ENCODE measurements at places on chromosomes 7 and 10.

GRCh38 chr10:107409522-107409921, 245.0 kb upstream of the SORCS1 start:
- DNase-seq = peak; percentile 35

GRCh38 chr7:98968621-98969020, 90.3 kb downstream of the TRRAP start:
- DNase-seq = no peak

- no peak for DNase-seq
Measured at GRCh38 chr10:6671976-6672375, 91.9 kb upstream of the PRKCQ start.

DNA sequence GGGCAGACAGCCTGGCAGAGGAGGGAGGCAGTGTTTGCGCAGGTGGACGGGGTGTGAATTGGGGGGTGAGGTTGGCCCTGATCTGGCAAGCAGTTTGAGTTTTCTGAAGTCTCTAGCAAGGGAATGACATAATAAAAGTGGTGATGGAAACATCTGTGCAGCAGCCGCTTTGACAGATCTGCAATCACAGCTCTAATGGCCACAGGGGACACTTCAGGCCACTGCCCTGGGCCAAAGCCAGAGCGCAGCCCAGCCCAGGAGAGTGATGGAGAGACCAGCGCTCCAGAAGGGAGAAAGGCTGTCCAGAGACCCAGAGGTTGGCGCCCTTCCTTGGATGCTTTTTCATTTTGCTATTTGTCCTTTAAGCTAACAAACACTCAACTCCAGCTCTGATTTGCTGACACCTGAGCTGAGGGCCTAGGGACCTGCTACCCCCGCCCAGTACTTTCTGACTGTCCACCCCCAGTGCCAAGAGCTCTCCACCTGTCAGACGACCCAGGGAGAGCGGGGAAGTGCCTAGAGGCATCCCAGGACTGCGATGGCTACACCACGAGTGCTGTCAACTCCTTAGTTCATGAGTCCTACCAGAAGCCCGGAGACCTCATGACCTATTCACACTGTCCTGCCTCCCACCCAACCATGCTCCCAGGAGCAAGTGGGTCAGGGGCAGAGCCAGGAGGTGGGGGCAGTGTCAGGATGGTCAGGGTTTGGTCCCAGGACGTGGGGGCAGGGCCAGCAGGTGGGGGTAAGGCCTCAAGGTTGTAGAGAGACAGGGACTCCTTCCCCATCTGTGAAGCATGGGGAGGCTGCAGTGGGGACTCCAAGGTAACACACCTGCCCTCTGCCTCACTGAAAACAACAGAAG, 112.6 kb downstream of the PRKAG2 start:
- no peak for DNase-seq

- no peak for DNase-seq
Measured at GRCh38 chr10:2488446-2489005, 578.8 kb upstream of the PFKP start.

DNA sequence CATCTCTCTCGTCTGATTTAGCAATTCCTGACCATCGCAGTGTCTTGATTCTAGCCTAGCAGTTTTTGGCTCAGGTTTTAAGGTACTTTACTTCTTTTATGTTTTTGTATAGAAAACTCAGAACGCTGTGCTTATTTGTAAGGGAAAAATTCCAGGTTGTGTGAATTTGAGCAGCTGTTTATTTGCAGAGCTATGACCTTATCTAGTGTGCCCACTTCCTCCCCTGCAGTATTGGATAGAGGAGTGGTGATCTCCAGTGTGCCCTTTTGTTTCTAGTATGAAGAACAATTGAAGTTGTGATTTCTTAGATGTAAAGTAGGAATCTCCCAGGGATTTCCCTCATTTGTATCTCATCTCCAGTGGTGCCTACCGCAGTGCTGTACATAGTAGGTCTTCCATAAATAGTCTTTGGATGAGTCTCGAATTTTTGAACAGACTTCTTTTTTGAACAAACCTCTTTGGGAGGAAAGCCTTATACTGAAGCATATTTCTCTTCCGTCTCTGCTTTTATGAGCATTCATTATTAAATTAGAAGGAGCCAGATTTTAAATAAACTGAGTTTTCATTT, 40.0 kb downstream of the GARS1 start:
- DNase-seq = no peak

DNA sequence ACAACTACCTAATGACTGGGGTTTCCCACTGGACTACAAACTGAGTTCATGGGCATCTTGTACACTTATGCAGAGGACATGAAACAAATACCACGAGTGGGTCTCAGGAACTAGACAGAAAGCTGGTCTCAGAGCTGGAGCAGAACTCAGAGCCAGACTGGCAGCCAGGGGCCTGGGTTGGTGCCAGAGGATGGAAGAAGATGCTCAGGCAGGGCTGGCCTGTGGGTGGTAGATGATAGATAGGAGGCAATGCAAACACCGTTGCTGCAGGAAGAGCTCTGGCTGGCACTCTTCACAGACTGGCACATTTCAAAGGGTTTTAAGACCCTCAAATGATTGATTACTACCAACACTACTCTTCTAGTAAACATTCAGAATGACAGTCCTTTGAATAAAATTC, 28.8 kb downstream of the ENO4 start:
- DNase-seq = no peak

DNA sequence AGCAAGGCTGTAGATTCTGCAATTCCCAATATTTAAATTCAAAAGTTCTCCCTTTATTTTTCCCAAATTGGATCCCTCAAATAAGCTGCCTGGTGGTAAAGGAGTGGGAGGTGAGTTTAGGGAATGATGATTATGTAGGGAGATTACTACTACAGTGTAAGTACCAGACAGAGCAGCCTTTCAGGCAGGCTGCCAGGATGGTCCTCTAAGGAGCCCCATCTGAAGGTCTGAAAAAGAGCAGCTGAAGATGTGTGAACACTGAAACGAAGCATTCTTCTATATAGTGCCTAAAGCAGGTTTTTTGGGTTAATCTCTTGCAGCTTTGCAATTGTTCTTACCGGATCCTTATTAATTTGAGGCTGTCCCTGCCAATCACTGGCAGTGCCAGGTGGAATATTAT, 84.7 kb downstream of the CREB5 start:
- DNase-seq = no peak

- no peak for DNase-seq
Measured at GRCh38 chr10:117502421-117503243, 39.9 kb upstream of the EMX2 start.

DNA sequence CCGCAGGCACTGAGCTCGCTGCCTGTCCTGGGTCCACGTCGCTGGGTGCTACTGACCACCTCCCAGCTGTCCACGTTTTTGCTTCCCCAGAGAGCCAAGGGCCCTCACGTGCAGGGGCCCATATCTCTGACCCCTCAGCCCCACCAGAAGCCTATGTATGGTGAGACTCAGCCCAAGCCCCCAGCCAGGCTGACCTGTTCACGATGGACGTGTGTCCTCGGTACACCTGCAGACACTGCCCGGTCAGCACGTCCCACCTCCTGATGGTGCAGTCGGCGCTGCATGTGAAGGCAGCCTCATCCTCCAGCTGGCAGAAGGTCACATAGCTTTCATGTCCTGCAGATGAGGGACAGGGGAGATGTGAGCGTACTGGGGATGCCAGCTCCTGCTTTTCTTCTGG, 9.9 kb downstream of the WDR86 start:
- no peak for DNase-seq

- DNase-seq = no peak
Measured at GRCh38 chr7:131431756-131432155, 104.1 kb downstream of the MKLN1 start.

DNA sequence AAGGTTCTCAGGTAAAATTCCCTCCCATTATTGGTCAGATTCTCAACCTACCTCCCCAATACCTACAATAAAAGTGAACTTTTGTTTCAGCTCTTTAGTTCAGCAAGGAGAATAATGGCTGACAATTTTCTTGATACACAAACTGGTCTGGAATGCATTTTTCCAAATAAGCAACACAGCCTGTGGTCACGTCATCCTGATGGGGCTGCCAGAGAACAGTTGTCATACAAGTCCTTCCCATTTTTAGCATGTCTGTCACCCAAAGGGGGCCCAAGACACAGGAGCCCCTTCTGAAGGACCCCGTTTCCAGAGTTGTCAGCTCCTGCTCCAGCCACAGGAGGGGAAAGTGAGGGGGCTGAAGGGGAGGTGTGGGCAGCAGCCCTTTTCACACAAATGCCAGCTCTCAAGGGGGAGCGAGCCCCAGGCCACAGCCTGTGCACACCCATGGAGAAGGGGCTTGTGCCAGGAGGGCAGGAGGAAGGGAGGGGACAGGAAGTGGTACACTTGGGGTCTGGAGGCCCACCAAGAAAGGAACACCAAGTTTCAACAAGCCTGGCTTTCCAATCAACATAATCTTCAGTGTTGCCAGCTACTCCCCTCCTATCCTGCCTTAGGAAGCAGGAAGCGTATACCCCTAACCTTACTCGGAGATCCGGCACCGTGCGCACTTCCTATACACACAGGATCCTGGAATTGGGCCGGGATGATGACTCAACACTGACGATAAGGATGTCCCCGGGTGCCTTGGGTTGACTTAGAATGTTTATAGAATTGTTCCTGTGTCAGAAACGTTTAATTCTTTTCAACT, 43.4 kb upstream of the PDLIM1 start:
- DNase-seq = no peak

DNA sequence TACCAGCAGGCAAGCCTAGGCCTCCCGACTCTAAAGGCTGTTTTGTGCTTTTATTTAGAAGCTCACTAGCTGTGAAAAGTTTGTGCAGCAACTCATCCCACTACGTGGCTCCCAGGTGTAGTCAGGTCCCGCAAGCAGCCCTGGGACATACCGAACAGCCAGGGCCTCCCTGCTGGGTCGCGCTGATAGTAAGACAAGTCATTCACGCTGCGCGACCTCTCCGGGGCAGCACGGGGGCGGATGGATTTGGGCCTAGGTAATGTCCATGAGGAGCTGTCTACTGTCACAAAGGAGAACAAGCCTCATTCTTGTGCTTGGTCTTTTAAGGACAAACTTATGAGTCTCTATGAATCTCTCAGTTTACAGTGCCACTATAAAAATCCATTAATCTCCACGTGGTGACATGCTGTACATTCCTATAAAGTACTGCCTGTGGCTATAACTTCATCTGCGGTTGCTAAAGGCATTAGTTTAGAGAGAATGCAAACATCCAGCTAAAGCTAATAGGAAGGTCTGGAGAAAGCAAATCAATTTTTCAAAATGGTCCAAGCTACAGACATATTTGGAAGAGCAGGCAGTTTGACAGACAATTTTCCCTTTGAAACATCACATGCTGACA, 546.8 kb downstream of the PHTF2 start:
- DNase-seq = peak; percentile 19

DNA sequence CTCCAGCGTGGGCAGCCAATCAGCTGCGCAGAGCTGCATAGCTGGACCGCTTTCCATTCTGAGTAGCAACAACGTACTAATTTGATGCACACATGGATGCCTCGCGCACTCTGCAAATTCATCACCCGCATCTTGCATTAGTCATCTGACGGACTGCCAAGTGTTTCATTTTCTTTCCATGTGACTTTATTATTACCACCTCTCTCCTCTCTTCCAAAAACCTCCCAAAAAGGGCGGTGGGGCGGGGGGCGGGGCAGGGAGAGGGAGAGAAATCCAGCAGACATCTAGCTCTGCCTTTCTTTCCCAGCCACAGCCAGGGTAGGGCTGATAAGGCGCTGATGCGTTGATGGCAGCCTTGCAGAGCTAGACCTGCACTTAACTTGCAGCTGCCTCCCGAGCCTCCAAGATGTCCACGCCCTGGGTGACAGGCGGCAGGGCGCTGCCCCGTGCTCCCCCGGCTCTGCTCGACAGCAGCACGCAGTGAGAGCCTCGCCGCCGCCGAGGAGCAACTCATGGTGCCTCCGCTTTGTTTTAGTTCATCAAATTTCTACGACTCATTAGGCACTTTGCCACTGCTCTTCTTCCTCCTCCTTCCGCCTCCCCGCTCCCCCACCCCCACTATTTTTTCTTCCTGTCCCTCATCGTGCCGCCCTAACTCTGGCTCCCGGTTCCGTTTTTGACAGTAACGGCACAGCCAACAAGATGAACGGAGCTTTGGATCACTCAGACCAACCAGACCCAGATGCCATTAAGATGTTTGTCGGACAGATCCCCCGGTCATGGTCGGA, 147.3 kb downstream of the CELF2 start:
- peak; percentile 63 for DNase-seq

DNA sequence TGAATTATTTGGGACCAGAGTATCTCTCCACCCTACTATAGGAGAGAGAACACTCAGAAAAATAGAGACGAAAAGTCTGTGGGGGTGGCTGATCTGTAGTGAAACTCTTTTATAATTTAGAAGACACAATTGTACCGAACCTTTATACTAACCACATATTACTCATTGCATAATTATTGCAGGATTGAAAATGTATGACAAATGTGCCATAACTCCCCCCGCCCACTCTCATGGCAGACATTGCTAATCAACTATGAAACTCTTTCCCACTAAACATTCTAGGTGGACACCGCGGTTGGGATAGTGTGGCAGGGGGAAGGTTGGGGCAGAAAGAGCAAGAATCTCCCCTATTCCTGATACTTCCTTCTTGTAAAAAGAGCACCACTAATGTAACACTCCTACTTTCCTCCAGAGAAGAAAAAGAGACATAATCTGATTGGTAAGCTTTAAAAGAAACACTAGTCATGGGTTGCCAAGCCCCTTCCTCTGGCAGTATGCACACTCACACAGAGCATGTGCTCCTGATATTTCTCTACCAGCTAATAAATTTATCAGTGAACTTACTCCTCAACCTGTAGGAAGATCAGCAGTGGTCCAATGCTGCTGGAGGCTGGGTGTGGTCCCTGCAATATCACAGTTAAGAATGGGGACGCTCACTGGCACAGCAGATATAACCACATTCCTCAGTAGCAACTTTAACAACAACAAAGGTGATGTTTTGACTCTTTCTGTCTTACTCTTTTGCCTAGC, 18.7 kb upstream of the ARID5B start:
- DNase-seq = no peak

DNA sequence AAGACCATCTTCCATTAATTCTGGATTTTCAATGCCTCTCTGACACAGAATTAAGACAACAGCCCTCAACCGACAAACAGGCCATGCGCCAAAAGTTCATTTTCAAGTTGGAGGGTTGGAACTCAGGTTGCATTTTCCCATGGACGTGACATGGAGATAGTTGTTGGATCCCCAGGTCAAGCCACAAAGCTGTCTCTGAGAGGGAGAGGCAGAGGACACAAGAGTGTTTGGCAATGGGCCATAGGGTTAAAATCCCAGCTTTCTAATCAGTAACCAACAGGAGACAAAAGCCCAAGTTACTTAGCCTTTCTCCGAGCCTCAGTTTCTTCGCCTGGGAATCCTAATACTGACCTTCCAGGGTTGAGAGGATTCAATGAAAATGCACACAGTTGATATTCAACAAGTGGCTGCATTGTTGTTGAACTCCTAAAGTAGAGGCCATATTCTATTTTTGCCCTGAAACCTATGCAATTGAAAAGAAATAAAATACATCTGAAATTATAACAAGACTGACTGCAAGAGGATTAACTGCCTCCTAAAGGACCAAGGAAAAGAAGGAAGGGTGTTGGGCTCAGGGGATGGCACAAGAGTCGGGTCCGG, 44.3 kb downstream of the SORBS1 start:
- DNase-seq = no peak

DNA sequence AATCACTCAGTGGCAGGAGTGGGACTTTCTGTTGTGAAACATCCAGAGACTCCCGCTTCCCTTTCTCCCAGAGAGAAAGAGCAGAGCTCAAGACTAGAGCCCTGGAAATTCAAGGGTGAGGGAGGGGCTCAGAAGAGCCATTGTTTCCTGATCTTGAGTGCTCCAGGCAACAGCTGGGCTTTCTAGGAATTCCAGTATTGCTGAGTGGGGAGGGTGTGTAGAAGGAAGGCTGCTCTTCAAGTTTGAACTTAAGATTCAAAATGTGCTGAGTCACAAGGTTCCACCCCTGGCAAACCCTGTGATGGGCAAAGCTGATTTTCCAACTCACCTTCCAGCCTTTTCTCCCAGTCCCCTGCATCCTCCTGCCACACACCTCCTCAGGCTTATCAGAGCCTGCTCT, 42.3 kb upstream of the MSRB2 start:
- no peak for DNase-seq
